IPS-NIHi11 (cell line): ENCODE measurements at places on chromosomes 16 and 17.
A peak's percentile ranks its signal among the peaks of the same experiment; 100 is the strongest.

DNA sequence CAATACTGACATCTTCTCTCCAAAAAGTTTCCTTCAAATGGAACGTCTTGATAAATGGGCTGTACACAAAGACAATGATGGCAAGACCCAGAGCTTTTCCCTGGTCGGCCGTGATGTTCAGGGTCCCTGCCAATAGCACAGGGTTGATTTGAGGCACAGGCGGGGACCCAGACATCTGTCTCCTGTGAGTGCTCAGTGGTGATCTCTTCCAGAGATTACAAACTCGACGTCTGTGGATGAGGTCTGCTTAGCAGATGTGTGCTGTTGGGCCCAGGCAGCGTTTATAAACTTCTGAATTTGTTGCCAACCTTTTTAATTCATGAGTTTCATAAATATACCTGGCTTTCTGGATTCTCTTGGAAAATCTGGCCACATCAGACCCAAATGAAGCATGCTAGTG, 14.9 kb downstream of the CPPED1 start:
- no peak for DNase-seq

DNA sequence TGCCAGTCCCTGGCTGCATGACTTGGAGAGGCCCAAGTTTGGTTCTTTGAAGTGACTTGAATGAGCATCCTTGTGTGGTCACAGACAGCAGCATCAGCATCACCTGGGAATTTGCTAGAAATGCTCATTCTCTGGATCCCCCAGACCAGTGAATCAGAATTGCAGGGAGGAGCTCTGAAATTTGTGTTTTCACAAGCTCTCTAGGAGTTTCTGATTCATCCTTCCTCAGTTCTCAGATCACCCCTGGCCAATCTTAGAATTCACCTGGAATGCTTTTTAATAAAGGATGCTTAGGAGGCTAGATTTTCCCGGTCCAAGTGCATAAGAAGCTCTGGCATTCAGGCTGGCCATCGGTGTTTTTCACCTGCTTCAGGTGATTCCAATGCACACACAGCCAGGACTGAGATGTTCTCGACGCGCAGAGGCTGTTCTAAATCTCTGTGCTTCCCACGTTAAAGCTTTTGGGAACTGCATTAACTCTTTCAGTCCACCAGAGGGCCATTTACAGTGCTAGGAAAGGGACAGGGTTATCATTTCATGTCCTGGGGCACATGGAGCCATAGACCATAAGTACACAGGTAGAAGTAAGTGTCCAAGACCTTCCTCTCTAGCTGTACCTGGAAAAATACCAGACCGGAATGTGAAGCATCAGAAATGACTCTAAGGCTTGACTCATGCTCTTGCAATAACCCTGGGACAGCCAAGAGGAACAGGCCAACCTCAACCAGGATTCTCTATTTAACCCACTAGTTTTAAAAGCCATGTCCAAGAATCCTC, 85.7 kb upstream of the XYLT1 start:
- peak; percentile 58 for DNase-seq

DNA sequence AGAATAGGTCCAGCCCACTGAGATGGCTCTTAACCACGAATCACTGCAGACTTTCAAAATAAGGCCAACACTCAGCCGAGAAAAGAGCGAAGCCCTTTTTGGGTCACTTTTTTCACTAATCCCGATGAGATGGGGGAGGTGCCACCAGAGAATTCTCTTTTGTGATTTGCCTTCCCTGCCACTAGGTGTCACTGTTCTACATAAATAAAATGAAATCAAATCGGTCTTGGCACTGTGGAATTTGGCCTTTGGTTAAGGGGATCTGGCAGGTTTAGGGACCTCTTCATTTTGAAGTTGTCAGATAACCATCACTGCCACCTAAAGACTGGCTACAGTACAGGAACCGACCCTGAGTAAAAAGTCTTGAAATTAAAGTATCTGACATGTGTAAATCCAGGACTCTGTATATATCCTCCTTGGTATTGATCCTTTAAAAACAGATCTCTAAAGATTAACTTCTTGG, 147.0 kb downstream of the HS3ST4 start:
- DNase-seq = peak; percentile 66

DNA sequence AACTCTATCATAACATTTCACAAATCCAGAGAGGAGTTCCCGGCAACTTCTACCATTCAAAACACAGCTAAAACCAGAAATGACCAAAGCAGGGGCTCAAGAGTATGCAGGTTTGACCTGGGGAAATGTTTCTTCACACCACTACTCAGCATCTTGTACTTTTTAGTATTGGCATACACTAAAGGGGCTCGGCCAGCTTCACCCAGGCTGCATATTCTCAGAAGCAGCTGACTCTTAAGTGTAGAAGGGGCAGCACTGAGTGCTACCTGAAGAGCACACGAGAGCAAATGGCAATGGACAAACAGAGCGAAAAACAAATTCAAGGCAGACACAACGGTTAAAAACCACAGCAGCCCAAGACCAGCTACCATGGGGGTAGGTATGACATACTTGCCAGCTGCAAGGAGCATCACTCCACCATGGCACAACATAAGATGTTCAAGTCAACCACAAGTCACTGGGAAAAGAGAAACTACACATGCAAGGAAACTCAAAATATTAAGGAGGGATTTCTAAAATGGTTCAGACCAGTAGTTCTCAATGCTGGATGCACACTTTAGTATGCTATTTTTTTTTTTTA, 34.4 kb downstream of the N4BP1 start:
- DNase-seq = no peak

- no peak for DNase-seq
Measured at GRCh38 chr16:87604634-87605111, 2.4 kb downstream of the JPH3 start.

DNA sequence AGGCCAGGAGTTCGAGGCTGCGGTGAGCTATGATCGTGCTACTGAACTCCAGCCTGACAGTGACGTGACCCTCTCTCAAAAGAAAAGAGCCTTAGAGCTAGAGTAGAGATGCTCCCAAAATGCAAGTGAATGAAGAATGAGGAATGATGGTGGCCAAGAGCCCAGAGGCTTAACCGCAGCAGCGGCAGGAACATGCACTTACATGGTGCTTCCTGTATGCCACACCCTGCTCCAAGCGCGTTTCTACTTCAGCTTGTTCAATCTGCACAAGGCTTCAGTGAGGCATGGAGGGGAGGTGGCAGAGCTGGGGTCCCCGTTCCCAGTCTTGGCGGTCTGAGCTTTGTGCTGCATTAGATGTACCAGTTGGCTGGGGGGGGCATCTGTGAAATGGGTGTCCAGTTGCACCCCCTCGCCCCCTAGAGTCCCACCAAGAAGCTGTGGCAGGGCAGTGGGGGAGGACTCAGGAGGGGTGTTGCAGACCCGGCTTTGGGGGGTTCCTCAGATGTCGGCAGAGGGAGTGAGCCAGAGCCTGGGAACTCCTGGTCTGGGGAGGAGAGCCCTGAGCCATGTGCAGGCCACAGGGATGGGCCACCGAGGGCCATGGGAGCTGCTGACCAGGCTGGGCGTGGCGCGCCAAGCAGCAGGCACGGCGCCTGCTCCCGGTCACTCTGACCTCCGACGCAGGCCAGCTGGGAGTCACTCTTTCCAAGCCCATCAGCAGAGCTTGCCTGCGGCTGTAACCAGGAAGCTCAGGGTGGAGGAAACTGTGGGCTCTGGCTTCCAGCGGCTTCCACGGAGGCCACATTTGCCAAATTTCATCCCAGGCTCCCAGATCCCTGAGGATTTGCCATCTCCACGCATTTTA, 260.1 kb downstream of the PARN start:
- DNase-seq = no peak

GRCh38 chr17:68860941-68861340, 94.3 kb downstream of the ABCA8 start:
- DNase-seq = no peak

DNA sequence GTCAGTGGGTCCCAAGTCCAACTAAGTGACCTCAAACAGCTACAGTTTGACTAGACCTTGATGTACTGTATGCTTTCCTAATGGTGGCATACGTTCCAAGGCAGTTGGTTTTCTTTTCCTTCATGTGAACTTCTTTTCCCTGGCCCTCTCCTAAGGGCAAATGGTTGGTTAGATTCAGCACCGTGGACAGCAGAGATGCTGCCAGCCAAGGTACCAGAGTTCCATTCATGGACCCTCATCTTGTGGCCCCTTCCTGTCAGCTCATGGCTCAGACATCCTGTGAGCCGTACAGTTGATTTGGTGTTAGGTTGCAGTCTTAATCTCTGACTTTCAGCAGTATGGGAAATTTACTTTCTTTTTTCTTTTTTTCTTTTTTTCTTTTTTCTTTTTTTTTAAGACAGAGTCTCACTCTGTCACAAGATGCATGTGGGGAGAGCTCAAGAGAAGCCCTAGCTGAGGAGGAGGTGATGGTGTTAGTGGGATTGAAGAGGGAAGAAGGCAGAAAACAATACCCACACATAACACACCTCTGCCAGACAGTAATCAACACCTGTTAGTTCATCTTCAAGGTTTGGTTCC, 122.4 kb downstream of the USP31 start:
- DNase-seq = peak; percentile 84

DNA sequence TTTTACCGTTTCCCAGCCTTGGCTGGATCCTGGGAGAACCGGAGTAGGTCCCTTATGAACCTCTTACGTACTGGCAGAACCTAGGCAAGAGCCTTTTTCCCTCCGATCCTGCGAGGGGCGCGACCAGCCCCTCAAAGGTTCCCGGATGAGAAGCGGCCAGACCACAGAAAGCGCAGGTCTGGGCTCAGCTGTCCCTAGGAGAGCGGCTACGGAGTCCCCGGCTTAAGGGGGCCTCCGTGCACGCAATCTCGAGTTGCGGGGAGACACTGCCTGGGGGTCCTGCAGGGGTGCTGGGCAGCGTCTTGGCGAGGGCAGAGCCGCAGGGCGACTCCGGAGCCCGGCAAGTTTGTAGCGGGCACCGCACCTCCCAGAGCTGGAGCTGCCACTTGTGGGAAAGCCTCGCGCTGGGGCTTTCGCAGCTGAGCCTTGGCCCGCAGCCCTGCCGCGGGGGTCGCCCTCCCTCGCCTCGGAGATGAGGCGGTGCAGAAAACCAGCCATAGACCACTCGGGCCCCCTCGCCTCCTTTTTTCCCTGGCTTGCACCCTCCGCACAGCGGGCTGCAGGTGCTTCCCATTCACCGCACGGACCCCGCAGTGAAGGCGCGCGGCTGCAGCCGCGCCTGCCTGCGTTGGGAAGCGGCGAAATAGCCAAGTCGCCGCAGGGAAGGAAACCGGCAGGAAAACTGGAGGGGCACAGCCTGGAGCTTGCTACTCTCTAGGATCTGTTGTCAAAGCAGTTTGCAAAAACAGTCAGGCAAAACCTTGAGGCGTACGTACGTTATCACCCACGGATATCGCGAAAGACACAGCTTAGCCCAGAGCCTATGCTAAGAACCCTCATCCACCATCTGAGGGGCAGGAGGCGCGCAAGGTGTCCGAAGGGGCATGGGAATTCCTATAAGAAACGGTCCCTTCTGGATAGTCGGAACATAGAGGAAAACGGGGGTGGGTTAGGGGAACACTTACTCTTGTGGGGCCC, 834 bp downstream of the CDH8 start:
- peak; percentile 72 for DNase-seq

GRCh38 chr17:61469474-61469873, 17.3 kb downstream of the TBX4 start:
- DNase-seq = no peak

GRCh38 chr17:67531291-67531690, 154.2 kb downstream of the PITPNC1 start:
- peak; percentile 45 for DNase-seq

GRCh38 chr17:28904800-28905199, 1.9 kb upstream of the DHRS13 start:
- DNase-seq = no peak

DNA sequence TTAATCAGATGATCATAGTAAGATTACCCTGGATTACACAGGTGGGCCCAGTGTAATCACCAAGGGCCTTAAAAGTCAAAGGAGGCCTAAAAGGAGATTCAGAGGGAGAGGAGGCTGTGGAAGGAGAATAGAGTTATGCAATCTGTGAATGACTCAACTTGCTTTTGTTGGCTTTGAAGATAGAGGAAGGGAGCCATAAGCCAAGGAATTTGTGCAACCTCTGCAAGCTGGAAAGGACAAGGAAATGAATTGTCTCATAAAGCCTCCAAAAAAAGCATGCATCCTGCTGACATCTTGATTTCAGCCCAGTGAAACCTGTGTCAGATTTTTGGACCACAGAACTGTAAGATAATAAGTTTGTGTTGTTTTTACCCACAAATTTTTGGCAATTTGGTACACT, 109.6 kb downstream of the CNTNAP4 start:
- no peak for DNase-seq

DNA sequence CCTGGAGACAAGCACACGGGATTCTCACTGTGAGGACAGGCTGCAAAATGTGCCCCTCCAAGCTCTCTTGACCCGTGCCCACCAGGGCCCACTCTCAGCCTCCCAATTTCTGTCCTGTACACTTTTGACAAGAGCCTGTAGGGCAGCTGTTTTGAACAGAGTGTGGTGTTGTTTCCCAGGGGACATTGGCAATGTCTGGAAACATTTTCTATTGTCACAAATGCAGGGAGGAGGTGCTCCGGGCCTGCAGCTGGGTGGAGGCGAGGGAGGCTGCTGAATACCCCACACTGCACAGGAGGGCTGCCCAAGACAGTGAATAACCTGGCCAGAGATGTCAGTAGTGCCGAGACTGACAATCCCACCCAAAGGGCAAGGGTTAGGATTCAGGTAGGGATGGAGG, 10.5 kb downstream of the CEP295NL start:
- no peak for DNase-seq

GRCh38 chr16:79662669-79663313, 62.3 kb upstream of the MAF start:
- no peak for DNase-seq

DNA sequence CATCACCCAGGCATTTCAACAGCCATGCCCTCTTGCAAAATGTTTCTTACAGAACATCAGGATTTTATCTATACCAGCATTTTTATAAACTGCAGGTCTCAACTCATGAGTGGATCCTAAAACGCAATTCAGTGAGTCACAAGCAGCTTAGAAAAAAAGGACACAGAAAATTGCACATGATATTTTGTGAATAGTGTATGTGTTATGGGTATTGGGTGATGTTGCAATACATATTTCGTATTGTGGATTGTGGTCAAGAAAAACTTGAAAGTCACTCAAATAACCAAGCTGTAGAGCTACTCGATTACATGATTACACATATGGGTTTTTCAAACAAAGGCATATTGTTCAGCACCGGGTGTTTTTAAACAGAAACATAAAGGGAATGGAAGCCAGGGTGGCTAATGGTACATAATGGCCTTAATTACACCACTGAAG, 1.4 kb downstream of the WIPI1 start:
- no peak for DNase-seq

GRCh38 chr17:57121308-57122042, 36.4 kb downstream of the AKAP1 start:
- DNase-seq = peak; percentile 77
